Testis (tissue), 5 donors: ENCODE measurements at places on chromosomes 6 and 20. TPM values are rescaled to one million over a fixed set of nuclear protein-coding genes. Genes with fewer than 3 reads are reported as not detected.

Gene ESR1
- 4.3 TPM for total RNA-seq

Gene PSMB9
- 6.2 TPM for total RNA-seq

DNA sequence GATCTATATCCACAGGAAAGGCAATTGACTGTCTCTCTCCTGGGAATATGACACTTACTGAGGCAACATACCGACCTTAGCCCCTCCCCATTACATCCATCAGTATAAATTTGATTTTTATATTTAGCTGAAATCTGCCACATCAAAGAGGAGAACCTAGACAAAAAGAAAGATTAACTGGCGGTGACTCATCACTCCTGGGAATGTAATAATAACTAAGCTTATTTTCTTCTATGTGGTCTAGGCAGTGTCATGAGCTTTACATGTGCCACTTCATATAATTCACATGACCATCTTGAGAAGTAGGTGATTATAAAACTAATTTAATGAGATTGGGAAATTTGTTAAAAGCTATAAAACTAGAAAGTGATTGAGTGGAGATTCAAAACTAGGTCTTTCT lies 520.0 kb upstream of the HS3ST5 start:
- DNase-seq, result no peak
- no peaks in the 10 kb centered on the region for H3K4me1 ChIP-seq
- H3K4me3 ChIP-seq, result no peak overlapping the region
- no peak overlapping the region for H3K27ac ChIP-seq
- H3K27me3 ChIP-seq, result no peaks in the 10 kb centered on the region

Gene VSTM2L
- 74.7 TPM for total RNA-seq

- no peak overlapping the region for H3K4me3 ChIP-seq
- peak; percentile 68 for DNase-seq
- no peaks in the 10 kb centered on the region for H3K27me3 ChIP-seq
- no peaks in the 10 kb centered on the region for H3K36me3 ChIP-seq
These were observed 50.4 kb downstream of the SMPDL3A start for GRCh38 chr6:122839472-122839871.

DNA sequence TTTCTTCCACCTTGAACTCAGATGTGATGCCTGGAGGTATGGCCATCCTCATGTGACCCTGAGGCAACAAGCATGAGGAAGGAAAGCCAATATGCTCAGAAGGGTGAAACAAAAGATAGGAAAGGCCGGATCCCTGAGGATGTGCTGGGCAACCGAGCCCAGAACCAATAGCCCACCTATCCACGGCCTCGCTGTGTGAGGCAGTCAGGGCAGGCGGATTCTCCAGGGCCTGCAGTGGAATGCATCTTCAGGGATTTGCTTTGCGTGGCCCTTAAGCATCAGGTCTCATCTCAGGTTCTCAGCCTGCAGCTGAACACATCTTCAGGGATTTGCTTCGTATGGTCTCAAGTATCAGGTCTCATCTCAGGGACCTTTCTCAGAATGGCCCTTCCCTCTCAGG lies 139.8 kb downstream of the ANKRD60 start:
- no peak overlapping the region for H3K4me3 ChIP-seq
- no peak overlapping the region for H3K27ac ChIP-seq
- no peaks in the 10 kb centered on the region for H3K4me1 ChIP-seq
- no peaks in the 10 kb centered on the region for H3K27me3 ChIP-seq
- DNase-seq, result no peak

Gene MATN4
- 3.5 TPM for total RNA-seq

DNA sequence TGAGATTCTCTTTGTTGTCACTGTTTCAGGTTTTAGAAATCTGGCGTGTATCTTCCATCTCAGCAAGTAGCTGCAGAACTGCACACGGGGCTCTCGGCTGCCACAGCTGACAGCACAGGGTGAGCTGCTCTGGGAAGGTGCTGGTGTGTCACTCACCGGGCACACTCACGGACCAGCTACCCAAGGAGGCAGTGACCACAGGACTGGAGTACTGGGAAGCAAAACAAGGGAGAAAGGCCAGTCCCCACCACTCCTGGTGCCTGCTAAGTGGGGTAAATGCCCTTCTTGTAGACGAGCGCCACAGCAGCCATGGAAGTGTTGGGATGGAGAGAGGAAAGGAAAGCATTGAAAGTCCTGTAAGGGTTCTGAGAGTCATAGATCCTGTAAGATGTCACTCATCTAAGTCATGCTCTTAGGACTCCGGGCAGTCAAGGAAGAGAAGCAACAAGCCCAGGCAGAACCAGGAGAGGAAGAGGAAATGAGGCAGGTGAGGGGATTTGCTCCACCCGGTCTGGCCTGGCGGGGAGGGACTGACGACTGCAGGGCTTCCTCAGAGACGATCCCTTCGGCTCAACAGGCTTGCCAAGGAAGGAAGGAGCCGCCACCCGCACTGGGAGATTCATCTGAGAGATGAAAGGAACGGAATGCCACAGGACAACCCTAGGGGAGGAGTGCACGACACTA lies 48.1 kb downstream of the PRDM1 start:
- H3K36me3 ChIP-seq, result no peaks in the 10 kb centered on the region
- no peak overlapping the region for H3K27ac ChIP-seq
- DNase-seq, result no peak
- no peaks in the 10 kb centered on the region for H3K4me1 ChIP-seq
- no peaks in the 10 kb centered on the region for H3K27me3 ChIP-seq
- H3K4me3 ChIP-seq, result no peak overlapping the region

GRCh38 chr6:23089981-23090380 lies 520.6 kb downstream of the HDGFL1 start:
- no peaks in the 10 kb centered on the region for H3K4me1 ChIP-seq
- no peak for DNase-seq
- no peak overlapping the region for H3K4me3 ChIP-seq

Gene CALHM6
- 10.4 TPM for total RNA-seq

- no peaks in the 10 kb centered on the region for H3K36me3 ChIP-seq
- no peak overlapping the region for H3K27ac ChIP-seq
- no peaks in the 10 kb centered on the region for H3K4me1 ChIP-seq
- no peak for DNase-seq
- H3K27me3 ChIP-seq, result no peaks in the 10 kb centered on the region
These were observed 143.3 kb upstream of the PREP start for GRCh38 chr6:105545947-105546731.

DNA sequence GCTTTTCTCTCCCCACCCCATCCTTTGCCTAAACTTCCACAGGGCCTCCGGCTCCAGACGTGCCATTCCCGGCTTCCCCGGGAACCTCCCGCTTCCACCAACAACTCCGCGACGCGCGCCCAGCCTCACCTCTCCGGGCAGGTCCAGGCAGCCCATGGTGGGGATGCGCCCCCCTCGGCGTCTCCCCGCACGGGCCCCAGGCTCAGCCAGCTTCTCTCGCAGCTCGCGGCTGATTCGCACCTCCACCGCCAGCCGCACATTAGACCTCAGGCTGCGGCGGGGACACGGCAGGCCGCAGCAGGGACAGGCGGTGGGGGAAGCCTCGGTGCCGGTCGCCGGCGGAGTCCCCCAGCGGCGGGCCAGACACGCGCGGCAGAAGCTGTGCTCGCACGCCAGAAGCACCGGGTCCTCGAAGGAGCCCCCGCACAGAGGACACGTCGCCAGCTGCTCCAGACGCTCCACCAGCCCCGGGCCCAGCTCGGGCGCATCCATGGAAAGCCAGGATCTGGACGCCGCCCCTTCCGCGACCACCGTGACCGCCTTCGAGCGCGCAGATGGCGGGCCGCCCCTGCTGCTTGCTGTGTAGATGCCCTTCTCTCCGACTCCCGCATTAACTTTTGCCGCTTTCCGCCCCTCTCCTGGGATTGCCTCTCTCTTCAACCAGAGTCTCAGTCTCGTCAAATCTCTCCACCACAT lies at the start of gene RNF39:
Gene RNF39 (minus strand): TSS at position 676 of the 696 bp plus-strand sequence. CDS start 184 bp downstream, at position 492.
- peaks cover 47% of the 10 kb centered on the region for H3K4me1 ChIP-seq
- no peaks in the 10 kb centered on the region for H3K27me3 ChIP-seq
- no peaks in the 10 kb centered on the region for H3K36me3 ChIP-seq
- peak within 1 kb of the TSS; percentile 71 for H3K4me3 ChIP-seq
- no peak for DNase-seq
- H3K27ac ChIP-seq, result peak within 1 kb of the TSS; percentile 76

Gene MEI4
- total RNA-seq, result 7.3 TPM

DNA sequence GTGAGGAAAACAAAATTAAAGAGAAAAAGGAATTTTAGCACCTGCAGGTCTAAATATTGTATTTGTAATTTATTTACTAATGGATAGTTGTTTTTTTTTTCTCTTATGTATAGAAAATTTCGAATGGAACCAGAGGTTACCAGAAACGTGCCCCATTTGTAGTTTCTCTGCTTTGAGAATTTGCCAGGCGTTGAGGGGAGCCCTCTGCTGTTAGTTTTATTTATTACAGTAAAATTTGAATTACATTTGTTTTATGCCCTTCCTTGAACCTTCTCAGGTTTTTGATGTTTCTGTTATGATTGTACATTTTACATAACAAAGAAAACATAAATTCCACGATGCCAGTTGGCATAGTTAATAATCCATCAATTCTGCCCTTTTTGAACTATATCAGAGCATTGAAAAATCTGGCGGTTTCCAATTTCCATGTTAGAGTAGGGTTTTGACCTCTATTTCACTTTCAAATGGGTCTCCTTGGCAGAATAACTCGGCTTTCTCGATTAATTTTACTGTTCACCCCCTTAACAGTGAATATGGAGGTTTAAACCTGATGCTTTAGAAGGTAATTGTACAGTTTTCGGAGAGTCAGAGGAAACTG lies 35.1 kb upstream of the RFPL4B start:
- H3K27me3 ChIP-seq, result no peaks in the 10 kb centered on the region
- H3K4me1 ChIP-seq, result no peaks in the 10 kb centered on the region
- H3K36me3 ChIP-seq, result no peaks in the 10 kb centered on the region

DNA sequence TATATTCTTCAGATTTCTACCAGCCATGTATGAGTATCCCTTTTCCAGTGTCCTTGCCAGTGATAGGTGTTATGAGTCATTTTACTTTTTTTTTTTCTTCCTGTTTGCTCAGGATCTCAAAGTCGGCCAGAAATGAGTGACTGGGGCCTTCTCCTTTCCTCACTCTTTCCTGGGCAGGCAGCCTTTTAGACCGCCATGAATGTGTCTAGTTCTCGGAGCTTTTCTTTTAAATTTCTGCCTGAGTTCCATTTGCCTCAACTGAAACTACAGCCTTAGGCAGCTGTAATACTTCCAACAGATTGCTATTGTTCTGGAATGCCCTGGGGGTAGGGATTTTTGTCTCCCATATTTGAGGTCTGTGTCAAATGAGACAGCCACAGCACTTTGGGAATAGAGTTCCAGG lies 83.7 kb downstream of the STXBP5 start:
- no peak overlapping the region for H3K27ac ChIP-seq
- H3K4me1 ChIP-seq, result no peaks in the 10 kb centered on the region
- H3K27me3 ChIP-seq, result no peaks in the 10 kb centered on the region
- H3K36me3 ChIP-seq, result no peaks in the 10 kb centered on the region

Gene LGSN
- 1.8 TPM for total RNA-seq

GRCh38 chr6:111199935-111200334 lies 112.6 kb downstream of the SLC16A10 start:
- H3K4me1 ChIP-seq, result no peaks in the 10 kb centered on the region
- H3K36me3 ChIP-seq, result no peaks in the 10 kb centered on the region
- H3K27me3 ChIP-seq, result no peaks in the 10 kb centered on the region
- H3K4me3 ChIP-seq, result no peak overlapping the region
- DNase-seq, result no peak

Gene CST7
- total RNA-seq, result 0.56 TPM

DNA sequence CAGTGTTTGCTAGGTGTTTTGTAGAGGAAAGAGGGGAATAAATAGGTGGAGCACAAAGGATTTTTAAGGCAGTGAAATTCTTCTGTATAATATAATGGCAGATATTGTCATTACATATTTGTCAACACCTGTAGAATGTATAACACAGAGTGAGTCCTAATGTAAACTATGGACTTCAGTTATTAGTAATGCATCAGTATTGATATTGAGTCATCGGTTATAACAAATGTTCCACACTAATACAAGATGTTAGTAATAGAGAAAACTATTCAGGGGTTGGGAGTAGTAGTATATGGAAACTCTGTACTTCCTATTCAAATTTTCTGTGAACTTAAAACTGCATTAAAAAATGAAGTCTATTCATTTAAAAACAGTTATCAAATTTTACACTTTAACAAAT lies 299.2 kb downstream of the UBE3D start:
- H3K27me3 ChIP-seq, result no peaks in the 10 kb centered on the region
- no peak overlapping the region for H3K27ac ChIP-seq
- no peak overlapping the region for H3K4me3 ChIP-seq
- DNase-seq, result no peak

Gene VWA7
- total RNA-seq, result 3.1 TPM

- DNase-seq, result no peak
- H3K27ac ChIP-seq, result no peak overlapping the region
- H3K36me3 ChIP-seq, result no peaks in the 10 kb centered on the region
- no peak overlapping the region for H3K4me3 ChIP-seq
- no peaks in the 10 kb centered on the region for H3K27me3 ChIP-seq
These were observed 99.9 kb downstream of the CDH26 start for GRCh38 chr20:60057866-60058807.

- no peak for DNase-seq
- no peak overlapping the region for H3K4me3 ChIP-seq
- no peak overlapping the region for H3K27ac ChIP-seq
- H3K36me3 ChIP-seq, result no peaks in the 10 kb centered on the region
- no peaks in the 10 kb centered on the region for H3K4me1 ChIP-seq
- H3K27me3 ChIP-seq, result no peaks in the 10 kb centered on the region
These were observed 157.8 kb downstream of the MYO6 start for GRCh38 chr6:75906871-75907270.

Gene RGS19
- total RNA-seq, result 4.4 TPM

DNA sequence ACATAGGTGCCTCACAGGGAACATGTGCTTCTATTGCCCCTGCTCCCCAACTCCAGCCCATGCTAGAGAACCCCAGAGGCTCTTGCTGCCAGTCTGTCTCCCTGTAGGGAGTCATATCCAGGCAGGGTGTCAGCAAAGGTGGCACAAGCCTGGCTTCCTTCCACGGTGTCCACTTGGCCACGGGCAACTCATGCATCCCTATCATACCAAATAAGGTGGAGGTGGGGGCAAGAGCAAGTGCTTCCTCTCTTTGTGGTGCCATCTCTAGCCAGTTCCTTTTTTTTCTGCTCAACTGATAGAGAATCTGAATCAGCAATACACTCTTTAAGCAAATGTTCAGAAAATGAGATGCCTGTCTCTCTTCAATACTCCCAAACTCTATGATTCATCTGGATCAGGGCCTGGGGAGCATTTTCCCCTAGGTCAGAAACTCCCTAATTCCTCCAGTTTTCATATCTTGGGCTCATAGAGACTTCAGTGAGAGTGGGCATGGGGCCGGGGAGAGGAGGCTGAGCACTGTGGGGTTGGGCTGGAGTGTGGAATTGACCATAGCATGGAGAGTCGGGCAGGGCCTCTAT lies 105.1 kb upstream of the GPR6 start:
- no peaks in the 10 kb centered on the region for H3K27me3 ChIP-seq
- DNase-seq, result no peak
- H3K4me3 ChIP-seq, result no peak overlapping the region

Gene OOEP
- total RNA-seq, result 26.9 TPM

Gene LHFPL5
- total RNA-seq, result 0.24 TPM

Gene IMPG1
- 0.08 TPM for total RNA-seq

DNA sequence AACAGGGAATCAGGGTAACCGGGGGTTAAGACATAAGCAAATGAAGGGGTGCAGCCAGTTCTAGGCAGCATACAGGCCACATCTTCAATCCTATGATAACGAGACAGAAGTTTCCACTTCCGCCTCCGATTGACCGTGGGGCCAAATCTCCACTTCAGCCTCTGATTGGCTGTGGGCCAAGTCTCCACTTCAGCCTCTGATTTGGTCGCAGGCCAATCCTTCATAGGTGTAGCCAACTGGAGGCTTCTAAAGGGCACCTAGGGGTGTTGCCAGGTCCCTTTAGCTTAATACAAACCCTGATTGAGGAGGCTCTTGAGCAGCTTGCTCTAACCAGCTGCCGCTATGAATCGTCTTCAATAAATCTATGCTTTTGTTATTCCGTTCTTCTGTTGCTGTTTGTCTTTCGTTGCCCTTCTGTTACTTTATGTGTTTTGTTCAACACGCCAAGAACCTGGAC lies 2.1 kb upstream of the ERGIC3 start:
- H3K4me1 ChIP-seq, result peaks cover 12% of the 10 kb centered on the region
- H3K27me3 ChIP-seq, result no peaks in the 10 kb centered on the region
- H3K36me3 ChIP-seq, result no peaks in the 10 kb centered on the region
